ENCODE measurements at places on chromosomes 5 and 9. TPM values are rescaled to one million over a fixed set of nuclear protein-coding genes. Genes with fewer than 3 reads are reported as not detected.

The F2RL2 gene
- 0.22 TPM for total RNA-seq

The LCN2 gene
- total RNA-seq: not detected

The ZFYVE16 gene
- 36.9 TPM for total RNA-seq

The AHRR gene
- 1.4 TPM for total RNA-seq

The SNX30 gene
- 3.2 TPM for total RNA-seq

The PCDHA2 gene
- not detected for total RNA-seq

The SLC1A3 gene
- total RNA-seq: 144 TPM

The ANKRD18B gene
- not detected for total RNA-seq

The JMY gene
- total RNA-seq: 11.8 TPM

The SLC6A19 gene
- total RNA-seq: not detected

The TMEM252 gene
- not detected for total RNA-seq

The STC2 gene
- total RNA-seq: 12.4 TPM

The SLC4A9 gene
- 0.44 TPM for total RNA-seq

The SLC24A2 gene
- not detected for total RNA-seq

The HAVCR2 gene
- 3.1 TPM for total RNA-seq

The C1QTNF3 gene
- 0.49 TPM for total RNA-seq

The GDA gene
- total RNA-seq: 0.85 TPM

The CD274 gene
- total RNA-seq: 14.7 TPM

The PRRX2 gene
- total RNA-seq: 0.85 TPM

The DDX4 gene
- total RNA-seq: not detected

The SMIM33 gene
- total RNA-seq: not detected

The GABRA6 gene
- not detected for total RNA-seq

The FBXW2 gene
- total RNA-seq: 41.3 TPM

The NR4A3 gene
- total RNA-seq: 6.2 TPM

The NSG2 gene
- total RNA-seq: 0.08 TPM

The SPINK4 gene
- not detected for total RNA-seq

The STPG3 gene
- 0.58 TPM for total RNA-seq

The KCTD16 gene
- 0.08 TPM for total RNA-seq

The PCDHGC4 gene
- total RNA-seq: 1.8 TPM

The C9orf50 gene
- not detected for total RNA-seq

The MEGF10 gene
- 0.47 TPM for total RNA-seq

The TLE4 gene
- 10.3 TPM for total RNA-seq

The TRPM3 gene
- 0.22 TPM for total RNA-seq

The AQP7 gene
- 150 TPM for total RNA-seq

The PCDHA3 gene
- not detected for total RNA-seq

The C5orf58 gene
- 1.0 TPM for total RNA-seq

The CTXN3 gene
- total RNA-seq: not detected

The FAM200C gene
- 4.9 TPM for total RNA-seq

The LPAR1 gene
- total RNA-seq: 12.4 TPM

The SVEP1 gene
- 8.8 TPM for total RNA-seq

The ADAMTS19 gene
- total RNA-seq: 0.38 TPM

The SHOC1 gene
- total RNA-seq: not detected

The TAF11L10 gene
- not detected for total RNA-seq

The FBN2 gene
- 34.1 TPM for total RNA-seq

The CFAP77 gene
- total RNA-seq: 2.5 TPM

The ACTBL2 gene
- total RNA-seq: not detected

The ANXA2R gene
- 0.82 TPM for total RNA-seq

The ANKRD31 gene
- total RNA-seq: 0.11 TPM

The PCDHGB1 gene
- 5.7 TPM for total RNA-seq

The SLC25A46 gene
- 67.9 TPM for total RNA-seq

The ZNF782 gene
- 3.7 TPM for total RNA-seq

The COL15A1 gene
- total RNA-seq: 45.4 TPM

The CREB3 gene
- 20.6 TPM for total RNA-seq

The KCNV2 gene
- total RNA-seq: not detected

The MARCOL gene
- not detected for total RNA-seq

Data from left ventricle myocardium inferior (tissue), 1 donor.